Left cardiac atrium (tissue), 4 donors: ENCODE measurements at places on chromosomes 3 and 15. TPM values are rescaled to one million over a fixed set of nuclear protein-coding genes. Genes with fewer than 3 reads are reported as not detected.
A peak's percentile ranks its signal among the peaks of the same experiment; 100 is the strongest.

The ANKRD63 gene
- total RNA-seq: 0.65 TPM

- DNase-seq: peak; percentile 91
Measured at GRCh38 chr3:184338511-184338945, 1.1 kb downstream of the FAM131A start.

DNA sequence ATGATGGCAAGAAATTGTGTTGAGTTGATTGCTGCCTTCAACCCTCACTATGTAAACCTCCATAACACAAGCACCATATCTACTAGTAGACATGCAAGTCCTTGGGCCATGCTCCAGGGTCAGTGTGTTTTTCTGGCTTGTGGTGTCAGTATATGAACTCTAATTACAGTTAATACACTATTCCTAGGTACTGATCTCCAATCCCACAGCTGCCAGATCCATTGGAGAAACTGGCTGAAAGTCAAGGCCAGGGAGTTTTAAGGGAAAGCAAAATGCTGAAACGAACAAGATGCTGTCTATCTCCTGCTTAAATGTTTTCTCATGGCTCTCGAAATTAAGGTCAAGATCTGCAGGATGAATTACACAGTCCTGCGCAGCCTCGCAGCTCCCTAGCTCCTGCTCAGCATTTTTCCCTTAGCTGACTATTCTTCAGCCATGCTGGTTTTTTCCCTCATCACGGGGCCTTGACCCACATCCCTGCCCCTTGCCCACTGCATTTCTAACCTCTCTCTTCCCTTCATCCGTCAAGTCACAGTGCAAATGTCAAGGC lies 425.0 kb upstream of the ADAMTS9 start:
- DNase-seq: no peak

The GOLGA8R gene
- 2.3 TPM for total RNA-seq

The MYZAP gene
- total RNA-seq: 429 TPM

The UQCC5 gene
- total RNA-seq: 52.9 TPM

The LAMB2 gene
- 714 TPM for total RNA-seq

GRCh38 chr3:46213201-46213600 lies 5.1 kb upstream of the CCR1 start:
- no peak for DNase-seq

The ITIH4 gene
- 5.2 TPM for total RNA-seq

GRCh38 chr3:185134509-185134908 lies 18.4 kb downstream of the C3orf70 start:
- DNase-seq: no peak

GRCh38 chr3:52415800-52416199 lies 29.1 kb downstream of the SEMA3G start:
- DNase-seq: no peak

GRCh38 chr3:194019398-194020165 lies 116.4 kb upstream of the HES1 start:
- no peak for DNase-seq

The NPAP1 gene
- total RNA-seq: not detected

GRCh38 chr3:171248426-171249111 lies 211.6 kb downstream of the TNIK start:
- no peak for DNase-seq

The TEX55 gene
- not detected for total RNA-seq

- DNase-seq: no peak
Measured at GRCh38 chr3:153192327-153192726, 30.3 kb downstream of the RAP2B start.

GRCh38 chr3:52238761-52239701 lies at the start of gene TWF2:
TSS of gene TWF2 (minus strand) at chr3:52239158. CDS start at chr3:52239016, 142 bp downstream.
- DNase-seq: peak; percentile 88

DNA sequence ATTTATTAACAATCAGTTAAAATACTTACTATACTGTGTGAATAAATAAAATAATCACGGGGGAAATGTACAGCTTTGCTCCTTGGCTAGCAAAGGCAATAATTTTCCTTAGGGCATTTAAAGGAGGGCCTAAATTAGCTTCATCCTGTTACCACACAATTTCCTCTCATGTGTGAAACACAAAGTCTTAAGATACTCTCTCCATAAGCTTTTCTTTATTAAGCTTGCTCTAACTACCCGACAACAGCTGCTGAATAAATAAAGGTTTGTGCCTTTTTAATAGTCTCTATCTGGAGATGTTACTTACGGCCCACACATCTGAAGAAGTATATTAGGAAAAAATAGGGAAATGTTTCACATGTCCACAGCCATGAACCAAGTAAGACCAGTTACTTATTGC lies 29.7 kb downstream of the ZNF106 start:
- no peak for DNase-seq

DNA sequence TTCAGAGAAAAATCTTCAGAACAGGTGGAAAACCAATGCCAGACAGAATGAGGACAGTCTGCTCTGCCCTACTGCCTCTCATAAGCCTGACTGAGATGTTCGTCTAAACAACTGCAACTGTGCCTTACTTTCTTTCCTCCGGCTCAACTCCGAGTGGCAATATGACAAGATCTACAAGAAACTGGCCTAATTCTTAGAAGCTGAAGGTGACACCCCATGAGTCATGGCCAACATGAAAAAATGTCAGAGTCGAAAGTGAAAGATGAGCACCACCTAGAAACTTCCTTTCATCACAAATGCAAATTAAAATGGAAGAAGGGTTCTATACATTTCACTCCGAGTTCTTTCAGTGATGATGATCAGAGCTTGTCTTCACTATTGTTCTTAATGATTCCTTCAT lies 12.9 kb downstream of the PCYT1A start:
- no peak for DNase-seq

GRCh38 chr15:52422001-52422400 lies 106.7 kb downstream of the MYO5A start:
- no peak for DNase-seq

The MESP1 gene
- total RNA-seq: 10.5 TPM

The LRTM1 gene
- not detected for total RNA-seq

The FAM227B gene
- 9.8 TPM for total RNA-seq

The FXR1 gene
- total RNA-seq: 163 TPM

The ADAMTSL3 gene
- 25.8 TPM for total RNA-seq

DNA sequence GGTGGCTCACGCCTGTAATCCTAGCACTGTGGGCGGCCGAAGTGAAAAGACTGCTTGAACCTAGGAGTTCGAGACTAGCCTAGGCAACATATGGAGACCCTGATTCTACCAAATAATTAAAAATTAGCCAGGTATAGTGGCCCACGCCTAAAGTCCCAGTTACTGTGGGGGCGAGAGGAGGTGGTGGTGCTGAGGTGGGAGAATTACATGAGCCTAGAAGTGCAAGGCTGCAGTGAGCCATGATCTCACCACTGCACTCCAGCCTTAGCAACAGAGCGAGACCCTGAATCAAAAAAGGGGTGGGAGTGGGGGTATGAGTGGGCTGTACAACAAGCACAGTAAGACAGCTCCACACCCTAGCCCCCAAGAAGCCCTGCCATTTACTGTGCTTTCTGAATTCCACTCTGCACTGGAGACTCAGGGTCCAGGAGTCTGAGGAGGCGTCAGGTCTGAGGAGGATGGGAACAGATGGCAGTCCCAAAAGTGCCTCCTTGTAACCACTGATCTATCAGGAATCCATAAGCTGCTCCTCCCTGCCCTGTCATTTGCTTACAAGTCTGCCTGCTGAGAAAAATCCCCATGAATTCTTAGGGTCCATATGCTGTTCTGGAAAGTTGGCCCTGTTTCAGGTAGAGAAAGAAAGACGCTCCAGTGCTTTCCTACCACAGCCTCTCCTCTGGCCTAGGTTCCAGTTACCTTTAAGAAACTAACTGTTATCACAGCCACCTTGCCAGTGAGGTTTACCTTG lies 171.1 kb downstream of the MAGI1 start:
- DNase-seq: no peak

The SERINC4 gene
- 0.18 TPM for total RNA-seq

The MASP1 gene
- total RNA-seq: 12.8 TPM

- DNase-seq: no peak
Measured at GRCh38 chr3:12557473-12558100, 700 bp downstream of the MKRN2 start.

DNA sequence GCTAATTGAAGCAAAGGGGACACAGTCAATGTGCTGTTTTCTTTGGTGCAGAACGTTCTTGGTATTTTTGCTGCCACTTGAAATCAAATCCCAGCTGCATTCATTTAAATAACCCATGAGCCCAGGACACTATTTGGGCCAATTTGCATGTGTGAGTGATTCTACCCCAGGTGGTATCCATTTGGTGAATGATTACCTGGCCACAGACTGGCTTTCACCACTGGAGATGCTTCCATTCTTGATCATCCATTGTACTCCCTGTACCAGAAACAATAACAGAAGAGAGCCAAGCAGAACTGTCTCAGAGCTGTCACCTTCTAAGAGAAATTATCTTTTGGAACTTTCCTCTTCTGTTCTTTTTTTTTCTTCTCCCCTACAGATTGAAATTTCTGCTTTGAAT lies 139.7 kb upstream of the RARB start:
- no peak for DNase-seq

- DNase-seq: peak; percentile 17
Measured at GRCh38 chr3:46860810-46861604, 2.2 kb downstream of the MYL3 start.

GRCh38 chr15:84873997-84874396 lies 10.5 kb upstream of the SLC28A1 start:
- no peak for DNase-seq

DNA sequence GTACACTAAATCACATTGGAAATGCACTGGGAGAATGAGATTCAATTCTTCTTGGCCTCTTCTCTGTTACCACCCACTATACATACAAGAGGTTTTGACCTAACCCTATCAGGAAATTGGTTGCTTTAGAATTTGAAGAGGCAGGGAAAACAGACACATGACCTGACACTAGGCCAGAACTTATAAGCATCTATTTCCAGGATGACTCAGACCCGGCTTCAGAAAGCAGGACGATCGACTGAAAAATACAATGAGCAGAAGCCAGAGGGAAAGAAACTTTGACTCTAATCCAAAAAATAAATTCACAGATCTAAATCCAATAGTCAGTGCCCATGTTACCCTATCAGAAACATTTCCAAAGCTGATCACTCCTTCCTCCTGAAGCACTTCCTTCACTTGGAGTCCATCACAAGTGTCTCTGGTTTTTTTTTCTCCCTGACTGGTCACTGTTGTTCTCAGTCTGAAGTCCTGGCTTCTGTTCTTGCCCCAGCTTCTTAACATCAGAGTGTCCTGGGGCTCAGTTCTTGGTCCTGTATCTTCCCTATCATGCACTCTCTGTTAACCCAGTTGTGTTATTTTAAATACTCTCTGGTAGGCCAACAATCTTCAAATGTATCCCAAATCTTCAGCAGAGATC lies 133.6 kb downstream of the P2RY1 start:
- DNase-seq: no peak

DNA sequence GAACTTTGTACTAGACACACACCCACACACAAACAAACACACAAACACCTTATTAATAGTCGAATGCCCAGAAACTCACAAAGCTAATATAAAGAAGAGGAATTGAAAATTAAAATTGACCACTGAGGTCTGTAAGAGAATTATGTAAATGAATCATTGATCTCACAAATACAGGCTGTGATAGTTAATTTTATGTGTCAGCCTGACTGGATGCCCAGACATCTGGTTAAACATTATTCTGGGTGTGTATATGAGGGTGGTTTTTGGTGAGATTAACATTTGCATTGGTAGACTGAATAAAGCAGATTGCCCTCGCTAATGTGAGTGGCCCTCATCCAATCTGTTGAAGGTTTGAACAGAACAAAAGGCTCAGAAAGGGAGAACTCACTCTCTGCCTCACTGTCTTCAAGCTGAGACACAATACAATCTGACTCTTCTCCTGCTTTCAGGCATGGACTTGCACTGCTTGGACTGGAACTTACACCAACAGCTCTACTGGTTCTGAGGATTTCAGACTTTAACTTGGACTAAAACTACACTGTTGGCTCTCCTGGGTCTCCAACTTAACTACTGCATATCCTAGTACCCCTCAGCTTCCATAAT lies 199.4 kb upstream of the TTC14 start:
- DNase-seq: no peak

The PLA2G4F gene
- 1.5 TPM for total RNA-seq

The POLQ gene
- 0.79 TPM for total RNA-seq

GRCh38 chr3:117626577-117626976 lies 917.0 kb downstream of the TUSC7 start:
- no peak for DNase-seq

DNA sequence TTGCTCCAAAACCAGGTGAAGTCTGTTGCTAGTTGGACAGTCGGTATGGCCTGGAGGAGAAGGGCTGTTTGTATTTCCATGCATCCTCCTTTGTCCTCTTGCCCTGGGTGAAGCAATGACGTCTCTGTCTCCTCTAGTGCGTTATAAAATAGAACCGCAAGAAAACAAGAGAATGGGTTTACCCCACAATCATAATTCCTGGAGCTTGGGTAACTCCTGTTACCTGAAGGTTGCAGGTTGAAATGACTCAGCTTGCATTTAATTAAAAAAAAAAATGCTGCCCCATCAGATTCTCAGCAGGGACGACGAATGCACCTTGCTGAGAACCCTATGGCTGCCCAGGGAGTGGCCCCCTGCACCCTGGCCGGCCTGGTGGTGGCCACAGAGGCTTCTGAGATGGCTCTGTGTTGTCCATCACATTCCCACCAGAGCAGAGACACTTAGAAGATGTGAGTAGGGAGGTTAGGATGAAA lies 228.2 kb upstream of the BHLHE40 start:
- no peak for DNase-seq

The SEMA3F gene
- 24.0 TPM for total RNA-seq

The INAFM2 gene
- 76.6 TPM for total RNA-seq

DNA sequence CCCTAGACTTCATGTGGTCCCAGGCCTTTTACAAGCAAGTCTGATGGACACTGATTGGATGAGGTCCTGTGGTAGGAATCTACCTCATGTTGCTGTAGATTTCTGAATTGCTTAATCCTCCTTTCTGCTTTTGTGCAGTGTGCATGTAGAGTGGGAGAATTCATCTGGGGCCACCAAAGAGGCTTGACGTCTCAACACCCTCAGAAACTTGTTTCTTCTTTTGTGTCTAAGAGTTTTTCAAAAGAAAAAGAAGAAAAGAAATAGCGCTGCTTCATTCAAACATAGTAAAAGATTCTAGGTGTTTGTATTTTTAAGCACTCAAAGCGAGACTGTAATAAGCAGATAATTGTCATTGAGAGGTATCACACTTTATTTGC lies 46.2 kb downstream of the NR1D2 start:
- no peak for DNase-seq

GRCh38 chr3:112973325-112974177 lies 1.4 kb downstream of the CD200R1 start:
- no peak for DNase-seq

- DNase-seq: no peak
Measured at GRCh38 chr3:140223631-140224030, 288.6 kb downstream of the CLSTN2 start.

DNA sequence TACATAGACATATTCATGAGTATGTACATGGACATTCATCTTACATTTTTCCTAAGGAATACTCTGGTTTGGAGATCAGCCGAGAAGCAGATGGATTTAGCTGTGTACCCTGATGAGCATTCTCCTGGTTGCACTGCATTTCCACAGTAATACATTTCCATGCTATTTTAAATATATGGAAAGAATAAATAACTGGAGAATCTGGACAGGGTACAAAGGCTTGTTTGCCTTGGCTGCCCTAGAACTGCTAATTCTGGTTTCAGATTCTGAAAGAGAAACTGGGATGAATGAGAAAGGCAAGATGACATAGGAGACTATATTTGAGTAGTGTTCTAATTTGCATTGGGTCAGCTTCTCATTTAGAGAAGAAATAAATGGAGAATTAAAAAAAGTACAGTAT lies 190.8 kb upstream of the FAM3D start:
- DNase-seq: no peak

GRCh38 chr15:32656091-32656490 lies 14.6 kb downstream of the SCG5 start:
- DNase-seq: no peak
